ENCODE measurements at places on chromosomes 1 and 21. TPM values are rescaled to one million over a fixed set of nuclear protein-coding genes. Genes with fewer than 3 reads are reported as not detected.

- DNase-seq, result no peak
These were observed at the start of gene KRTAP12-3 for GRCh38 chr21:44657635-44658540. Gene KRTAP12-3, plus strand, starts transcription at chr21:44657932. Its CDS starts 48 bp downstream, at chr21:44657980.

GRCh38 chr1:54844564-54844963 is 42.4 kb downstream of the DHCR24 start:
- no peak for DNase-seq

- DNase-seq, result no peak
These were observed 24.2 kb downstream of the WDTC1 start for GRCh38 chr1:27258598-27258997.

DNA sequence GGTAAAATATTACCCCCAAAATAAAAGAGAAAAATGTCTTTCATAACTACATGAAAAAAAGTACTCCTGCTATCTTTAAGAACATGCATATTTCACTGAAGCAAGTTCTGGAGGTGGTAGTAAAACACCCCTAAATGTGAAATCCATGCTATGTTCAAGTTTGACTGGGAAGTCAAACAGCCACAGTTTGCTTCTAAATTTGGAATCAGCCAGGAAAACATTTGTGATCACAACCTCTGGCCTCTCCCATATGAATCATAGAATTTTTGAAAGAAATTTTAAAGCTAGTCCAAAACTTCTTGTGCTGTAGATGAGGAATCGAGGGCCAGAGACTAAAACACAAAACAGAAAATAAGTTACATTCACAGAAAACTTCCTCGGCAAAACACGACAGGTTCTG is 6.6 kb downstream of the SORT1 start:
- no peak for DNase-seq

GRCh38 chr1:8169364-8170058 is 143.4 kb upstream of the ERRFI1 start:
- peak; percentile 70 for DNase-seq

GRCh38 chr1:65245295-65245694 is 64.0 kb upstream of the DNAJC6 start:
- no peak for DNase-seq

- DNase-seq, result no peak
These were observed 5.5 kb downstream of the LRRC42 start for GRCh38 chr1:53951697-53952096.

GRCh38 chr21:29025328-29025713 is 853 bp downstream of the USP16 start:
- DNase-seq, result no peak

DNA sequence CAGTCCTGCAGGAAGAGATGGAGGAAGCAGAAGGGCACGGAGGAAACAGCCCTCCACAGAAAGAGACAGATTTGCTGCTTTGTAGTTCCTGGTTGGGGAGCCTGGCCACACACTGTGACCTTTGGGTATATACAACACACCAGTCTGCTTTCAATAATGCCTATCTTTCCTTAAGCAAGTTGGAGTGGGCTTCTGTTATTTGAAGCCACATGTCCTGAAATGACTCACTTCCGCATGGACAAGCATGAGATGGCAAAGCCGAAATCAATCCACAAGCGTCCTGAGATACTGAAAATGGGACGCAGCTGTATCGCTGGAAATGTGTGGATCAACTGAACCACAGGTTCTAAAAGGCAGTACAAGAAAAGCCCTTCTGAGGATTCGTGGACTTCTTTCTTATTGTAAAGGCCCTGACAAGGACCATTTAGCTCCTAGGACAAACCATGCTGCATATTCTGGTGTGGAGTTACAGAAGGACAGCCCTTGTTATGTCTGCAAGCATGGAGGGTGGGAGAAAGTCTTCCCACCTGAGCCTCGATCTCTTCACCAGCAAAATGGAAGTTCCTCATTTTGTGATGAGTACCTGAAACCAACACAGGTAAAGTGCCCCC is 22.7 kb upstream of the FHAD1 start:
- DNase-seq, result no peak

GRCh38 chr21:27557356-27557755 is 590.5 kb upstream of the ADAMTS5 start:
- no peak for DNase-seq

DNA sequence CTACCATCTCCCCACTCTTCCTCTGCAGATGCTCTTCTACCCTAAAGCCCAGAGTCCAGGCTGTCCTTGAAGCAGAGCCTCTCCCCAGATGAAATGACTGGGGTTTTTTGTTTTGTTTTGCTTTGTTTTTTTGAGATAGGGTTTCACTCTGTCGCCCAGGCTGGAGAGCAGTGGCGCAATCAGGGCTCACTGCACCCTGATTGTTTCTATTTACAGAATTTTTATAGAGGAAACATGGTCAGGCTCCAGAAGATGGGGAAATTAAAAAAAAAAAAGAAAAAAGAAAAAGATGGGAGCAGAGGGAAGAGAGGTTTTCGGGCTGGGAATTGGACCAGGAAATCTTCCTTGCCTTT is 43.7 kb upstream of the ZNF281 start:
- DNase-seq, result no peak

GRCh38 chr1:47231301-47232186 is 481 bp downstream of the TAL1 start:
- peak; percentile 76 for DNase-seq

DNA sequence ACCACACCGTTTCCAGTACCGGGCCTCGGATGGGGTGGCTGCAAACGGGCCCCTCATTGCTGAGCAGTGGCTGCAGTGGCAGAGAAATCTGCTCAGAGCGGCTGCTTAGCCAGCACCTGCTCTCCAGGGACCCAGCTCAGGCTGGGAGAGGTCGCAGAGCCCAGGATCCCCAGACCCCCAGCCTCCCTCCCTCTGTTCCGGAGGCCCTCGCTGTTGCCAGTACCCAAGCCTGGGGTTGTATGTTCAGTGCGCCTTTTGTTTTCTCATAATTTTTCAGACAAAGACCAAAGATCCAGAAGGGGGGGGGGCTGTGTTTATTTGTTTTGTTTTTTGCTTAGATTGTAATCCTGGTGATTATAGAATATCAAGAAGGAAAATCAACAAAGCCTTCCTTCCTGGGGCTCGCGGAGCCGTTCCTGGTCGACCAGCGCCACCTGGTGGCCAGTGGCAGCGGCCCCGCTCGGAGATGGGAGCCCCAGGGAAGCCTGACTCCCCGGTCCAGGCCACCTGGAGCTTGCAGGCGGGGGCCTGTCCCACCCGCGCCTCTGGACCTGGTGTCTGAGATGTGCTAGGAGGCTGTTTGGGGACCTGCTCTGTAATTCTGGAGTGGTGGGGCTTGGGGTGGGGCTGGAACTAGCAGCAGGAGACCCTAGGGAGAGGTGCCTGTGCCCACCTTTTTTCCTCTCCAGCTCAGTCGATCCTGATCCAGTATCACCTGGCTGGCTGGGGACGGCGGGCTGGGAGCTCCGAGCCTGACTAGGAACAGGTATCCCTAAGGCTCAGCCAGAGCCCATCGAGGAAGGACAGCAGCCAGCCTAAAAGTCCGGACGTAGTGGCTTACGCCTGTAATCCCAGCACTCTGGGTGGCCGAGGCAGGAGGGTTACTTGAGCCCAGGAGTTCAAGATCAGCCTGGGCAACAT is 123.9 kb upstream of the VAMP3 start:
- peak; percentile 74 for DNase-seq

GRCh38 chr1:85134583-85135391 is 66.0 kb downstream of the SYDE2 start:
- DNase-seq, result peak; percentile 86

DNA sequence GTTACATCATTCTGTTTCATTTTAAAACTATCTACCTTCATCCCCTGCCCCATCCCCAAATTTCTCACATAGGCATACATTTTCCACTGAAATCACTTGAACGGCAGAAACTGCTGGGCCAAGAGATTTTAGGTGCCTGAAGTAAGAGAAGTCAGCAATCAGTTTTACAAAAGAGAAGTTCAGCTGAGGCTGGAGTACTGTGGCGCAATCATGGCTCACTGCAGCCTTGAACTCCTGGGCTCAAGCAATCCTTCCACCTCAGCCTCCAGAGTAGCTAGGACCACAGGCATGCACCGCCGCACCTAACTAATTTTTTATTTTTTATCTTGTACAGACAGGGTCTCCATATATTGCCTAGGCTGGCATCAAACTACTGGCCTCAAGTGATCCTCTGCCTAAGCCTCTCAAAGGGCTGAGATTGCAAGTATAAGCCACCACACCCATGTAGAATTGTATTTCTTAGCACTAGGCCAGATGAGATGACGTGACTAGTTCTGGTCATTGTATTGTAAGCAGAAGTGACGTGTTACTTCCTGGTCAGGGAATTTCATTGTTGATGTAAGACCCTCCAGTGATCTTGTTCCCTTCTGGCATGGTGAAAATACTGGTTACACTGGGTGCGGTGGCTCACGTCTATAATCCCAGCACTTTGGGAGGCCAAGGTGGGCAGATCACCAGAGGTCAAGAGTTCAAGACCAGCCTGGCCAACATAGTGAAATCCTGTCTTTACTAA is 7.1 kb downstream of the BECN2 start:
- DNase-seq, result no peak

DNA sequence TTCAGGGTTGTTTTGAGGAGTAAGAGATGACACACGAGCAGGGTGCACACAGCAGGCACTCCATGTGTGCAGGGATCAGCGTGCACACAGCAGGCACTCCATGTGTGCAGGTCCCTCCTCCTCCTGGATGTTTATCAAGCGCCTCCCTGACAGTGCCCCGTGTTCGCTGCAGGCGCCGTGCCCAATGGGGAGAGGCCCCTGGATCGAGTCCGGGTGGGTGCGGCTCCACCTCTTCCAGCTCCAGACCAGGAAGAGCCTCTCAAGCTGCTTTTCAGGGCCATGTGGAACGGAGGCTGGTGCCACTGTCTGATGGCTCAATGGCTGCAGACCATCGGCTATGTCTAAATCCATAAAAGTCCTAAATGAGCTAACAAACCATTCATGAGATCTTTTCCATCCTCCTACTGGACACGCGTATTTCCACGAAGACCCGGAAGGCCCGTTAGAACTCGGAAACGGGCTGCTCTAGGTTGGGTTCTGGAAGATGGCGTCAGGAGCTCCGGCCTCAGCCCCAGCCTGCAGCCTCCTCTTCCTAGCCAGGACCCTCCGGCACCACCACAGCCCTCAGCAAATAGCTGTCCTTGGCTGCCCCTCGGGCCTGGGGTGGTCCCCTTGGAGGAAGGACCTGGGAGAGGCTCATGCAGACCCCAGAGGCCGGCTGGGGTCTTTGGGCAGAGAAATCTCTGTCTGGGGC is 36.0 kb downstream of the RRP1 start:
- DNase-seq, result no peak

- no peak for DNase-seq
These were observed 8.6 kb downstream of the UBE2U start for GRCh38 chr1:64212031-64212430.

DNA sequence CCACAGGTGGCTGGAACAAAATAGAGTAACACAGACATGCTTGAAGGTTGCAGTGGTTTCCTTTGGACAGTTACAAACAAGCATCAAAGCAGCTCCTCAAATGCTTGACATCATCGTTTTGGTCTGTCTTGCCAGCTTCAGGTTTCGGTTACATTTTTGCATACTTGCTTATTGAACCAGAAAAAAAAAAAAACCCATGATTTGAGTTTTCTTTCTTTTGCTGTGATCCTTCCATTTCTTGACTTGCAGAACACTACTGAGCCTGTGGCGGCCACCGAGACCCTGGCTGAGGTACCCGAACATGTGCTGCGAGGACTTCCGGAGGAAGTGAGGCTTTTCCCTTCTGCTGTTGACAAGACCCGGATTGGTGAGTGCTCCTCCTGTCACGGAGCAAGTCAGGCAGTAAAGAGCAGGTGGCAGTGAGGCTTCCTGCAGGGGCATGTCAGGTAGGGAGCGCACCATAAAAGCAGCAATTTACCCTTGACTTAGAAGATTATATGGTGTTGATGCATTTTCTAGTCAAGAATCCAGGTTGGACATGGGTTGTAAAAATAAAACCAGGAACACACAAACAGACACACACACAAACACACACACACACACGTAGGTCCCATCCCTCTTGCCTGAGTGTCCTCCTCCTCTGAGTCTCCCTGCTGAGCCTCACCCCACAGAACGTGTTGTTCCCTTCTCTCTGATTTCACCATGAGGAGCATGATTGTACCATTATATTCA is 30.9 kb downstream of the PRDM2 start:
- DNase-seq, result no peak

DNA sequence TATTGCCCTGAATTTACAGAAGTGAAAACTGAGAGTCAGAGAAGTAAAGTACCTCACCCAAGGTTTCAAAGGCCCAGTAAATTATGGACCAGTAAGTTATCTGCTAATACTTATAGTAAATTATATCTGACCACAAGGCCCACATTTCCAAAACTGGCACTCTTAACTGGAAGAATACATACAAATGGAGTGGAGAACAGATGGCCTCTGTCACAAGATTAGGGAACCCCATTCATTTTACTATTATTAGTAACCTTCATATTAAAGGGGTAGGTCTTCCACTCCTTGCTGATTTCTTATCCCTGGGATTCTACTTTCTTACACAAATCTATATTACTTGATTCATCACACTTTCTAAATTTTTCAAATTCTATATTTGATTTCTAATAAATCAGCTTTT is 588.8 kb downstream of the NEGR1 start:
- DNase-seq, result no peak

- no peak for DNase-seq
These were observed 1671.1 kb downstream of the MRPL39 start for GRCh38 chr21:23936224-23936623.

DNA sequence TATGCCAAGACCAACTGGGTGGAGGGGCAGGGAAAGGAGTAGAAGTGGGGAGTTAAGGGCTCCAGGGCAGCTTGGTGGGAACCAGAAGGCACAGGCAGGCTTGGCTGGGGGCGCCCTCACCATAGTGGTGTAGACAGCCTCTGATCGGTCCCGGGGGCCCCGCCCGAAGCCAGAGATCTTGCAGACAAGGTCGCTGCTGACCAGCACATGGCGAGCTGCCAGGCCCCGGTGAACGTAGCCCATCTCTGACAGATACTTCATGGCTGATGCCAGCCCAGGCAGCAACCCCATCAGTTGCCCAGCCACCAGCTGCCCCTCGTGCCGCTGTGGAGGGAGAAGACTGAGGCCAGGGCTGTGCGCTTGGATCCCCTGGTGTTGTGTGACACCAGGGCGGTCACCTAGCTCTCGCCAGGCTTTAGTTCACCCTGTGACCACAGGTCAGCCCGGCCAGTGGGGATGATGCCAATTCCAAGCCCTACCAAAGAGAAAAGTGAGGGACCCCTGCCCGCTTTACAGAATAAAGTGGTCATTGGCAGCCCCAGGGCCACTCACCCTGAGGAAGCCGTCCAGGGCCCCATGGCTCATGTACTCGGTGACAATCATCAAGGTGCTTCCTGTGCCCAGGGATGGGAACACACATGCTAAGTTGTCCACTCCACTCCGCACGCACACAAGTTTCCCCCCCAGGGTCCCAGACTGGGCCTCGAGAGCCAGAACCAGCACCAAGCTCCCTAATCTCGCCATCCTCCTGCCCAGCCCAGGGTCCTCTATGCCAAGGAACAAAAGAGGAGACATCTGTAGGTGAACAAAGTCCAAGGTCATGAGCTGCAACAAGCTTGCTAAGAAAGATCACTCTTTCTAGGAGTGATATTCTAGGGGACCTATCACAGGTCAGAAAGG is 28.2 kb downstream of the CDCA8 start:
- no peak for DNase-seq

- no peak for DNase-seq
These were observed 22.8 kb downstream of the ENSA start for GRCh38 chr1:150606463-150607142.

EXO1 gene
- 4.3 TPM for total RNA-seq

CAMK1G gene
- total RNA-seq, result 0.30 TPM

ZNF691 gene
- total RNA-seq, result 8.7 TPM

SPRR1B gene
- not detected for total RNA-seq

SERINC2 gene
- 40.1 TPM for total RNA-seq

FAM72C gene
- total RNA-seq, result not detected

AIDA gene
- 29.1 TPM for total RNA-seq

GGPS1 gene
- 25.4 TPM for total RNA-seq

ATP5PB gene
- 149 TPM for total RNA-seq
